Dermis blood vessel endothelial cell (primary cell): ENCODE measurements at places on chromosomes 7 and 10. TPM values are rescaled to one million over a fixed set of nuclear protein-coding genes. Genes with fewer than 3 reads are reported as not detected.

Gene TDRD1
- total RNA-seq: under 0.01 TPM in 2 replicates

Gene PLEKHS1
- total RNA-seq: not detected in 2 replicates

Gene ZNF37A
- total RNA-seq: 9.4 and 10.9 TPM in 2 replicates

Gene AKR1C2
- total RNA-seq: 50.2 and 63.2 TPM in 2 replicates

Gene CPA4
- total RNA-seq: 0.17 and 0.74 TPM in 2 replicates

Gene CREM
- 59.0 and 106 TPM in 2 replicates for total RNA-seq

Gene AKAP9
- 50.0 and 64.3 TPM in 2 replicates for total RNA-seq

Gene ZNF853
- 0.93 and 1.0 TPM in 2 replicates for total RNA-seq

Gene APBB1IP
- 0.05 and 0.17 TPM in 2 replicates for total RNA-seq

Gene AKR1E2
- 9.6 and 85.6 TPM in 2 replicates for total RNA-seq

Gene NEURL1
- total RNA-seq: 0.19 TPM in 1 of 2 replicates, not detected in the other

Gene TLX1
- not detected in 2 replicates for total RNA-seq

Gene NEUROG3
- not detected in 2 replicates for total RNA-seq

Gene MBL2
- total RNA-seq: not detected in 2 replicates

Gene CALML5
- total RNA-seq: not detected in 2 replicates

Gene CDC14C
- total RNA-seq: not detected in 2 replicates

Gene EIF5AL1
- 0.51 TPM in 2 replicates for total RNA-seq

Gene SPDYE11
- not detected in 2 replicates for total RNA-seq

Gene PRKG1
- 1.3 and 4.1 TPM in 2 replicates for total RNA-seq

Gene COBL
- total RNA-seq: under 0.01 TPM in 1 of 2 replicates, not detected in the other

Gene ARL4A
- total RNA-seq: 291 and 334 TPM in 2 replicates

Gene UCMA
- not detected in 2 replicates for total RNA-seq

Gene GJD4
- not detected in 2 replicates for total RNA-seq

Gene PPP1R17
- not detected in 2 replicates for total RNA-seq

Gene ACSL5
- total RNA-seq: 64.2 and 66.1 TPM in 2 replicates

Gene STAG3
- 0.17 and 0.23 TPM in 2 replicates for total RNA-seq

Gene HOXA13
- under 0.01 TPM in 1 of 2 replicates, not detected in the other for total RNA-seq

Gene CPN1
- total RNA-seq: not detected in 2 replicates

Gene OR2A12
- not detected in 2 replicates for total RNA-seq

Gene ERV3-1
- total RNA-seq: 4.5 and 7.7 TPM in 2 replicates

Gene GPR37
- 0.14 and 0.17 TPM in 2 replicates for total RNA-seq

Gene NRF1
- total RNA-seq: 18.9 and 20.2 TPM in 2 replicates

Gene CSTF2T
- 26.2 and 27.2 TPM in 2 replicates for total RNA-seq

Gene STMP1
- total RNA-seq: 7.3 and 7.9 TPM in 2 replicates

Gene NDUFA5
- total RNA-seq: 34.0 and 39.1 TPM in 2 replicates

Gene MYPN
- total RNA-seq: under 0.01 TPM in 1 of 2 replicates, not detected in the other

Gene CRPPA
- 1.9 and 2.0 TPM in 2 replicates for total RNA-seq

Gene ZNF487
- total RNA-seq: 2.7 TPM in 2 replicates

Gene TPST1
- total RNA-seq: 38.5 and 42.5 TPM in 2 replicates

Gene ADCY1
- total RNA-seq: 0.17 and 0.93 TPM in 2 replicates

Gene SLC29A4
- 1.0 and 2.7 TPM in 2 replicates for total RNA-seq

Gene SH2D4B
- 0.05 and 0.34 TPM in 2 replicates for total RNA-seq

Gene RGS10
- 10.5 and 12.6 TPM in 2 replicates for total RNA-seq

Gene ADCYAP1R1
- total RNA-seq: not detected in 2 replicates

Gene HOXA5
- total RNA-seq: 5.6 and 6.1 TPM in 2 replicates

Gene SYT15B
- 0.51 and 1.2 TPM in 2 replicates for total RNA-seq
